ENCODE measurements at places on chromosomes 11 and 22. TPM values are rescaled to one million over a fixed set of nuclear protein-coding genes. Genes with fewer than 3 reads are reported as not detected.
A peak's percentile ranks its signal among the peaks of the same experiment; 100 is the strongest.

GRCh38 chr11:118067006-118067405 lies 9.9 kb upstream of the TMPRSS4 start:
- no peak for DNase-seq
- no peak overlapping the region for H3K27ac ChIP-seq
- H3K4me3 ChIP-seq: no peak overlapping the region
- H3K4me1 ChIP-seq: no peaks in the 10 kb centered on the region
- no peaks in the 10 kb centered on the region for H3K27me3 ChIP-seq

GRCh38 chr11:8016440-8016839 lies 29.3 kb downstream of the EIF3F start:
- peaks cover 14% of the 10 kb centered on the region for H3K27me3 ChIP-seq
- no peaks in the 10 kb centered on the region for H3K4me1 ChIP-seq
- no peak overlapping the region for H3K27ac ChIP-seq
- H3K36me3 ChIP-seq: no peaks in the 10 kb centered on the region
- no peak overlapping the region for H3K4me3 ChIP-seq

DNA sequence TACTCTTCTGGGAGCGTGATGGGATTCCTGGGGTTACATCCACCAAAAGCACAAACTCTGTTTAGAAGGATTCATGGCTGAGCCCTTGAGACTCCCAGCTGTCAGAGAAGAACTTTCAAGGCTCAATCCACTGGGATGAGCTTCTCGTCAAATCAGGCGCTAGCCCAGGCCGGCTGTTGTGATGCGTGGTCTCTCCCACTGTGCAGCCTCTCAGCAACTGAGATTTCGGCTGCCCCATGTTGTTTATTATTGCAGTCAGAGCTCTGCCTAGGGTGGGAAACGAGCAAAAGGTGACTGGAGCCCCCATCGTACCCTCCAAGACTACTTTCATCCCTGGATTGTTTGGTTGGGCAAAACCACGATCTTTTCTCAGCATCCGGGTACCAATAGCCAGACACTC lies 251.6 kb downstream of the ETS1 start:
- no peak for DNase-seq
- no peaks in the 10 kb centered on the region for H3K36me3 ChIP-seq
- H3K4me3 ChIP-seq: no peak overlapping the region
- H3K4me1 ChIP-seq: peaks cover 7% of the 10 kb centered on the region
- peaks cover 77% of the 10 kb centered on the region for H3K27me3 ChIP-seq

DNA sequence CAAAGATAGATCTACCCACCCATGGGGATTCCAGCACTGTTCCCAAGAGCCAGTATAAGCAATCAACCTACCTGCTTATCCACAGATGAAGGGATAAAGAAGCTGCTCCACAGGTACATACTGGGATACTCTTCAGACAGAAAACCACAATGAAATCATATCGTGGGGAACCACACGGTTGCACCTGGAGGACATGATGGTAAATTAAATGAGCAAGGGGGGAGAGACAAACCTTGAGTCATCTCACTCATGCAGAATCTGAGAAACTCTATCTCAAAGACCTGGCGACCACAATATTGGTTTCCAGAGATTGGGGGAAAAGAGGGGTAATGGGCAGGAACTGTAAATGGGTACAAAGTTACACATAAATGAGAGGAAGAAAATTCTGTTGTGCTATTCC lies 14.5 kb downstream of the RGL4 start:
- no peak for DNase-seq
- H3K27me3 ChIP-seq: no peaks in the 10 kb centered on the region
- H3K4me1 ChIP-seq: no peaks in the 10 kb centered on the region

DNA sequence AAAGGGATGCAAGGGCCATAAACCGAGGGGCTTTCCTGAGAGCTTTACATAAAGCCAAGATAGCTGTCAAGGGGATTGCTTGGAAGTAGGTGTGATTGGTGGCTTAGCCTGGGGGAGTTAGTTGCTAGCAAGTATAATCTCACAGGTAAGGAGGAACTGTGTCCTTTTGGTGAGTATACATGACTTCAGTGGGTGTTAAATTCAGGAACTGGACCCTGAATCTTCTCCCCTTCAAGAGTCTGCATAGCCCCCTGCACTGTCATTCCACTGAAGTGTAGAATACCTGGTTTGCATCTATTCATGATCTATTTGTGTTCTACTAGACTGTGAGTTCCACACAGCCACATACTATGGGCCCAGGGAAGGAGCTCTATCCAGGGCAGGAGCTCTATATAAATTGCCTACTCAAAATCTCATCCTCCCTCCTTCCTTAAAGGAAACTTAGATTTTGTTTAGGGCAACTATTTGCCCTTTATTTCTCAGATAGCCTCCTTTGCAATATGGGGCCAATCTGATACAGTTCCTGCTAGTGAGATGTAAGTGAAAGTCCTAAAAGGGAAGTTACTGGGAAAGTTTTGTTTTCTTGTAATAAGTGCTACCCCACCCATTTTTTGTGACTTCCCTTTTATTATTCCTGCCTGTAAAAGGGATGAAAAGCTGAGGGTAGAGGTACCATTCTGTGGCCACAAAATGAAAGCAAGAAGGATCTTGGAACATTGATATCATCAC lies 120.5 kb downstream of the PGR start:
- H3K27me3 ChIP-seq: no peaks in the 10 kb centered on the region
- no peak overlapping the region for H3K4me3 ChIP-seq
- no peak for DNase-seq
- H3K27ac ChIP-seq: no peak overlapping the region
- H3K4me1 ChIP-seq: no peaks in the 10 kb centered on the region
- no peaks in the 10 kb centered on the region for H3K36me3 ChIP-seq

- DNase-seq: no peak
- H3K36me3 ChIP-seq: no peaks in the 10 kb centered on the region
- H3K27me3 ChIP-seq: no peaks in the 10 kb centered on the region
Observed at GRCh38 chr11:94128291-94128745, 323 bp upstream of the PANX1 start.

DNA sequence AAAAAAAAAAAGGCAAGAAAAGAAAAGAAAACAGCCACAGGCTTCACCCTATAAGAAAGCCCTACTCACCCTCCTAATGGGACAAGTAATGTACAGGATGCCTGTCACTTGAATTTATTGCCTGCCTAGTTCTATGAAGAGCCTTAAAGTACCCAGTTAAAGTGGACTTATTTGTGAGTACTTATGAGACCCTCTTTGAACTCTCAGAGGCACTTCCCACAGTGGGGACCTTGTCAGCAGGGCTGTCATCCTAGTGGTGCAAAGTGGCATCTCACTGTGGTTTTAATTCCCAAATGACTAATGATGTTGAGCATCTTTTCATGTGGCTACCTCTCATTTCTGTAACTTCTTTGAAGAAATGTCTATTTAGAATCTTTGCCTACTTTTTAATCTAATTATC lies 41.8 kb upstream of the BARX2 start:
- DNase-seq: no peak
- no peaks in the 10 kb centered on the region for H3K27me3 ChIP-seq
- peaks cover 3% of the 10 kb centered on the region for H3K4me1 ChIP-seq
- no peak overlapping the region for H3K4me3 ChIP-seq

DNA sequence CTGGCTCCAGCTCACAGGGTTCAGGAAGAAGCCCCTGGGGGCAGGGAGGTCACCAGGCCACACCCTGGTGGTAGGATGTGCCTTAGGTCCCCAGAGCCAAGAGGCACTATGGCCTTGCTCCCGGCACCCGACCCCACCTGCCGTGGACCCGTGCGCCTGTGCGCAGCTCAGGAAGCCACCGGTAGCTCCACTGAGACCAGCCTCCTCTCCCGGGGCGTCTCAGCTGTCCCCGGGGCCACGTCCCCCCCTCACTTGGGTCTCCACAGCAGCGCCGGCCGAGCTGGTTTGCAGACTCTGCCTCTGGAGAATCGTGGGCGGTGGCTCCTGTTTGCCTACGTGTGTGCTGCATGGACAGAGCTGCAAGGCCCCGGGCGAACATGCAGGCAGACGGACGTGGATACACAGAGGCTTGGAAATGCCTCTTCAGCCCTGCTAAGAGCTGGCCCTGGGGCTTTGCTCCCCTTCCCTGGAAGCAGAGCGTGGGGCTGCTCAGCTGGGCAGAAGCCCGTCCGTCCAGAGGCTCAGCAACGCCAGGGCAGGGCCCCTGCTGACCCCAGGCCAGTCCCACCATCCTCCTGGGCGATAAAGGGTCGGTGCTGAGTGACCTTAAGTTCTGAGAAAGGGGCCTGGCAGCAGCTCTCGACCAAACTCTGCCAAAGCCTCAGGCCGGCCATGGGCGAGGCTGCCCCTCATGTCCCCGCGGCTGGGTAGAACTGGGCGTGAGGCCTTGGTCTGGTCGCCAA lies 15.3 kb upstream of the MUC5B start:
- H3K4me1 ChIP-seq: peaks cover 17% of the 10 kb centered on the region
- no peak for DNase-seq
- H3K27ac ChIP-seq: no peak overlapping the region
- no peak overlapping the region for H3K4me3 ChIP-seq

GRCh38 chr22:50526834-50527801 lies 1.7 kb upstream of the SCO2 start:
- no peak for DNase-seq
- no peaks in the 10 kb centered on the region for H3K27me3 ChIP-seq
- peak overlapping the region; percentile 100 for H3K27ac ChIP-seq

- no peaks in the 10 kb centered on the region for H3K4me1 ChIP-seq
- no peaks in the 10 kb centered on the region for H3K27me3 ChIP-seq
Observed at GRCh38 chr11:95531116-95531515, 258.5 kb downstream of the FAM76B start.

GRCh38 chr11:116691771-116692177 lies 81.0 kb downstream of the BUD13 start:
- DNase-seq: peak; percentile 6
- H3K4me3 ChIP-seq: no peak overlapping the region
- 0 out of 2 replicates have a peak, but pooled peaks cover 4% of the 10 kb centered on the region for H3K27me3 ChIP-seq
- H3K4me1 ChIP-seq: no peaks in the 10 kb centered on the region
- no peaks in the 10 kb centered on the region for H3K36me3 ChIP-seq

GRCh38 chr22:41410311-41410751 lies 28.6 kb downstream of the TEF start:
- H3K27me3 ChIP-seq: no peaks in the 10 kb centered on the region
- H3K27ac ChIP-seq: no peak overlapping the region
- peaks cover 29% of the 10 kb centered on the region for H3K4me1 ChIP-seq
- no peak for DNase-seq
- no peak overlapping the region for H3K4me3 ChIP-seq

GRCh38 chr11:123374622-123374968 lies 55.5 kb upstream of the GRAMD1B start:
- H3K27me3 ChIP-seq: peaks cover 37% of the 10 kb centered on the region
- no peaks in the 10 kb centered on the region for H3K36me3 ChIP-seq
- DNase-seq: no peak
- H3K27ac ChIP-seq: no peak overlapping the region

- H3K4me3 ChIP-seq: no peak overlapping the region
- H3K27ac ChIP-seq: no peak overlapping the region
- H3K36me3 ChIP-seq: peaks cover 3% of the 10 kb centered on the region
- H3K27me3 ChIP-seq: no peaks in the 10 kb centered on the region
Observed at GRCh38 chr11:108534274-108534882, 36.2 kb upstream of the POGLUT3 start.

GRCh38 chr22:38704654-38705234 lies 1.0 kb upstream of the GTPBP1 start:
- H3K27me3 ChIP-seq: no peaks in the 10 kb centered on the region
- no peak for DNase-seq
- 0 out of 2 replicates have a peak, but pooled peaks cover 5% of the 10 kb centered on the region for H3K36me3 ChIP-seq
- H3K27ac ChIP-seq: peak overlapping the region; percentile 28
- H3K4me1 ChIP-seq: peaks cover 21% of the 10 kb centered on the region

GRCh38 chr11:39374963-39375698 lies 2084.3 kb downstream of the LRRC4C start:
- peak; percentile 10 for DNase-seq
- H3K4me1 ChIP-seq: no peaks in the 10 kb centered on the region
- H3K36me3 ChIP-seq: no peaks in the 10 kb centered on the region
- no peak overlapping the region for H3K27ac ChIP-seq
- H3K27me3 ChIP-seq: no peaks in the 10 kb centered on the region

GRCh38 chr22:46827136-46827780 lies 64.8 kb downstream of the TBC1D22A start:
- no peaks in the 10 kb centered on the region for H3K27me3 ChIP-seq
- no peak overlapping the region for H3K4me3 ChIP-seq
- H3K27ac ChIP-seq: no peak overlapping the region
- no peaks in the 10 kb centered on the region for H3K36me3 ChIP-seq
- peaks cover 27% of the 10 kb centered on the region for H3K4me1 ChIP-seq

Gene TMEM41B
- total RNA-seq: 67.2 TPM

Gene CRYAB
- total RNA-seq: not detected

Gene PDE2A
- total RNA-seq: 7.6 TPM

Gene NCF4
- total RNA-seq: 0.37 TPM

Gene E2F8
- total RNA-seq: 18.4 TPM
